Stimulated activated CD8-positive, alpha-beta memory T cell treated with anti-CD3 and anti-CD28 coated beads, Interleukin-7, amount 100 ng/mL, for 24 hours (primary cell): ENCODE measurements at places on chromosomes 11 and 22.
A peak's percentile ranks its signal among the peaks of the same experiment; 100 is the strongest.

- no peak for DNase-seq
These were observed 11.5 kb upstream of the DKK3 start for GRCh38 chr11:12019866-12020416.

DNA sequence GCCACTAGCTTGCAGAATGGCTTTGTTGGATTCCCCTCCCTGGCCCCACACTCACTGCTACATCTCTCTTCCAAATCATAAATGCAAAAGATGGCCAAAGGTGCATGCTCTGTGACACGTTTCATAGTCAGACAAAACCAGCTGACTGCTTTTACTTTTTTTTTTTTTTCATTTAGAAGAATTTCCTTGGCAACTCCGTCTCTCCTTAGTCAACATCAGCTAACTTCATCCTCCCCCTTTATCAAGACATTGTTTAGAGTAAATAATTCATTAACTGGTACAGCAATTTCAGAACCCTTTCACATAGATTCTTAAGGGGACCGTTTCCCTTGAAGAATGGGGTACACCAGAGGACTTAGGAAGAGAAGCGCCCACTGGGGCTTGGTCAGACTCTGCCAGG, 16.0 kb downstream of the KCNQ1OT1 start:
- DNase-seq = no peak

DNA sequence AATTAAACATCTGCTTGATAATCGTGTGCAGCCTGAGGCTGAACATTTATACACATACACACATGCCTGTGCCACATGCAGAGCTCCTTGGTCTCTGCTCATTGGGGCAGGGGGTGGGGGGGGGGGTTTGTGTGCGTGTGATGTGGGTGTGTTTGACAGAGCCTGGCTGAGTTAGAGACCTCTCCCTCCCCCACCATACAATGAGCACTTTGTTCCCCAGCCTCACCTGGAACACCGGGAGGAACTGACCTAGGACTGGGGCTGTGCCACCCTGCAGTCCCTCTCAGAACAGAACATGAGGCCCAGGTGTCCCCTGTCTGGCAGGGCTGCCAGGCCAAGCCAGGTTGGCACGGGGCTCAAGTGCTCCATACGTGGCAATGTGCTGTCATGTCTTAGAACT, 96.6 kb downstream of the TP53I11 start:
- DNase-seq = no peak

- no peak for DNase-seq
These were observed 75.7 kb upstream of the MYO18B start for GRCh38 chr22:25666308-25666707.

- no peak for DNase-seq
These were observed 21.2 kb downstream of the PDE2A start for GRCh38 chr11:72652873-72653630.

GRCh38 chr11:101401245-101401644, 182.6 kb downstream of the TRPC6 start:
- no peak for DNase-seq

GRCh38 chr11:35914816-35915215, 29.0 kb upstream of the LDLRAD3 start:
- DNase-seq = no peak

DNA sequence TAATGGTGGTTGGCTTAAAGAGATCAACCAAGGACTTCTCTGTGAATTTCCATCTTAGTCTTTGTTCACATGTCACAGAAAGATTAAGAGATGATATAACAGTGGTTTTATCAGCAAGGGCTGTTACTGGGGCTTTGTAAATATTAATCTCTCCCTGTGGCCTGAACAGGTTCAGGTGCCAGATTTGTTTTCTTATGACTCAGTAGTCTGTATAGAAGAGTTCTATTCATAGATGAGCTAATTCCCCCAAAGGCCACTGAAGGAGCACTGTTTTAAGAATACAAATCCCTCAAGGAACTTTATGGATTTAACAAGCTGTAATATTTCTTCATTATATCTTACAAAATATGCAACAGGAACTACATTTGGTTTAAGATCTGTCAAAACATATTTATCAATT, 50.4 kb downstream of the TCP11L1 start:
- DNase-seq = no peak

GRCh38 chr11:118929501-118930093, 3.9 kb upstream of the BCL9L start:
- no peak for DNase-seq

DNA sequence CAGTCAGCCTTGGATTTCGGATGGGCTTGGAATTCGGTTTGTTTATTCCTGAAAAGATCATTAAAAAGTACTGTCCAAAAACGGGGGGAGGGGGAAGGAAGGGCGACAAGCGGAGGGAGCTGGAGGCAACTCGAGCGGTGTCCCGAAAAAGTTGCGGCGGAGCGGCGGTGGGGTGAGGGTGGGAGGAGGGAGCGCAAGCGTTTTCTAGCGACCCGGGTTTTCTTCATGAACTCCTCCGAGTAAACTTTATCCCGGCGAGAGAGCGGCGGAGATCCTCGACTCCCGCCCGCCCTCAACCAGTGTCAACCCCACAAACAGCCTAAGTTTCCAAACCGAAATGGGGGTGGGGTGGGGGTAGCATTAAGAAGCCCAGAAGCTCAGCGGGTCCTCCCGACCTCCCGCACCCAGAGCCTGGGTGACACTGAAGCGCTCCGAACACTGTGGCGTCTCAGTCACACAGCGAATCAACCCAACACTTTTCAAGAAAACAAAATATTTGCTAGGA, 133.0 kb upstream of the C11orf58 start:
- DNase-seq = no peak

GRCh38 chr11:114311946-114312345, 15.7 kb downstream of the NNMT start:
- DNase-seq = no peak

DNA sequence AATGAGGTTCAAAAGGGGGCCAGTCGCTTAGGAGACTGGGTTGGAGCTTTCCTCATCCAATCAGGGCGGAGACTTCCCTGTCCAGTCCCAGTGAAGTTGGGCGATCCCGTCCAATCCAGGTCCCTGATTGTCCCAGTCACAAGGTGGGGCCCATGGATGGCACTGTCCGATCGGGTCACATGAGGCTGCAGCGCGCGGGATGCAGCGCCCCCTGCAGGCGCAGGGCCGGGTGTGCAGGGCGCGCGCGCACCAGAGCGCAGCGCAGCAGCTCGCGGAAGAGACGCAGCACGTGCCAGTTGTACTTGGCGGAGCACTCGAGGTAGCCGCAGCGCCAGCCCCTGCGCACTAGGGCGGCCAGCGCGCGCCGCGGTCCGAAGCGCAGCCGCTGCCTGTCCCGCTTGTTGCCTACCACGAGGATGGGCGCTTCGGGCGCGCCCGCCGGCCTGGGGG, 2.3 kb downstream of the RASL10A start:
- DNase-seq = no peak

DNA sequence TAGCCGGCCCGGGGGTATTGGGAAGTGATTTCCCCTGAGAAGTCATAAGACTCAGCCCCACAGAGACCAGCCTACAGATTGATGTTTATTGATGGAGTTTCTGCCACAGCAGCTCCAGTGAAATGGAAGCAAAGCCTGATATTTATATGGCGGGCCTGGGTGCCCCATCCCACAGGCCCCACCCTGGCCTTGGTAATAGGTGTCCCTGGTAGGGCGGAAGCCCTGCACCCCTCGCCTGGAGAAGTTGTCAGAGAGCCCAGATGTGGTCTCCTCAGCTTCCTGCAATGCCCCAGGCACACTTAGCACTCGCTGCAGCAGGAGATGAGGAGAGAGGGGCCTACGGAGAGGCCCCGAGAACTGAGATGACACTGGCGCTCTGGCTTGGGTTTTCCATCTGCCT, 107.4 kb downstream of the MORC2 start:
- DNase-seq = no peak

GRCh38 chr11:65699306-65699705, 12.7 kb upstream of the KAT5 start:
- DNase-seq = no peak

- no peak for DNase-seq
These were observed 27.6 kb upstream of the SLC35C1 start for GRCh38 chr11:45777127-45777969.

- no peak for DNase-seq
These were observed 28.7 kb upstream of the IL17RA start for GRCh38 chr22:17056058-17056457.

- no peak for DNase-seq
These were observed 61.4 kb downstream of the TP53I11 start for GRCh38 chr11:44889266-44889665.

- no peak for DNase-seq
These were observed 438 bp downstream of the ZW10 start for GRCh38 chr11:113773092-113773415.

- DNase-seq = peak; percentile 32
These were observed 23.2 kb downstream of the COMMD9 start for GRCh38 chr11:36265793-36266628.

- DNase-seq = no peak
These were observed 129.5 kb downstream of the FAM76B start for GRCh38 chr11:95660038-95660437.

- no peak for DNase-seq
These were observed 36.1 kb upstream of the OR8B8 start for GRCh38 chr11:124481365-124482323.

DNA sequence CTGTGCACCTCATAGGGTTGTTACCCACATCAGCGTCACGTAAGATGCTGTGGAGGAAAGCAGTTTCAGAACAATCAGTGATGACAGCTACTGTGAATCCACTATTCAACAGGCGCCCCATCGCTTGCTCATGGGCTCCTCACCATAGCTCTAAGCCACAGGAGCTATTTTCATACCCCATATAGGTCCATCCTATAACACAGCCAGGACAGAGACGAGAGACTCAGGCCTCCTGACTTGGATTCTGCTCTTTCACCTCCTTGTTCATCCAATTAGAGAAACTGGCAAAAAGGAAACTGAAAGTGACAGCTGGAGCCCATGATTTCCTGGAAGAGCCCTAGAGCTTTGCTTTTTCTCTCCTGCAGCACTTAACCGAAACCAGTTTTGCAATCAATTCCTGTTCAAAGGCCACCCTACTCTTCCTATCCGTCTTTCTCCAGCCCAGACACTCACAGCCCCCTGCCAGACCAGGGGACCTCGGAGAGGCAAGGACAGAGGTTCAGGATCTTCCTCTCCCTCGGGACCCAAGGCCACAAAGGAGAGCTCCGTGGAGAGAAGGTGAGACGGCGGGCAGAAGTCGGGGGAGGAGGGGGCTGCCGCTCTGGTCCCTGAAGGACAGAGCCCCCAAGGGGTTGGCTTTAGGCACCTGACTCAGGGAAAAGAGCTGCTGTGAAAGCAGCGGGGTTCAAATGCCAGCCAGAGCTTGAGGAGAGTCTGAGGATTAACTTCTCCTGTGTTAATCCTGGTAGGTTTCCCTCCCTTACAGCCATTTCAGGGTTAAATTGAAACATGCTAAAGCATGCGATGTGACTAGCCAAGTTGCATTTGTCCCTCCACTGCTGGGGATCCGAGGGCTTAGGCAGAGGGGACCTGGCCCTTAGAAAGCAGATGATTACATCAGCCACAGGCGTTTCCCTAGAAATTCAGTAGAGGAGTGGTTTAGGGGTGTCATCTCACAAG, at the start of gene APOL6:
Gene APOL6, plus strand, starts transcription at position 381 of the 960 bp plus-strand sequence. CDS start 7,980 bp downstream, outside the sequence.
- peak; percentile 23 for DNase-seq

DNA sequence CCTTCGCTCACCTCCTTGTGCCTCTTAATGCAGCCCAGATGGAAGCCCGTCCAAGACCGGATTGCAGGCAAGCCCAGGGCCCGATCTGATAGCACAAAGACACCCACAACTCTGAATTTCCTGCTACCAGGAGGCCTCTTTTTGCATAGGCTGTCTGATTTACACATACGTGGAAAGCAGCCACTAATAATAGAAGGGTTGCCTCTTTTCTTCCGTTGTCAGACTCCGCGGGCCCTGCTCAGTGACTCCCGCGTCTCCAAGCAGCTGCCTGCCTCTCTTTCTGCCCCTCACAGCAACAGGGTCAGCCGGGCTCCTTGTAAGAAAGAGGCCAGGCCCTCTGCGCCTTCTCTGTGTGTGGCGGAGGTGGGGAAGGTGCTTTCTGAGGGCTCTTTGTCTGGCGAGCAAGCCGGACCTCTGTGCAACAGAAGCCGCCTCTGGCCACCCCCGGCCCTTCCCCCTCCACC, 26.7 kb downstream of the FLI1 start:
- DNase-seq = no peak

DNA sequence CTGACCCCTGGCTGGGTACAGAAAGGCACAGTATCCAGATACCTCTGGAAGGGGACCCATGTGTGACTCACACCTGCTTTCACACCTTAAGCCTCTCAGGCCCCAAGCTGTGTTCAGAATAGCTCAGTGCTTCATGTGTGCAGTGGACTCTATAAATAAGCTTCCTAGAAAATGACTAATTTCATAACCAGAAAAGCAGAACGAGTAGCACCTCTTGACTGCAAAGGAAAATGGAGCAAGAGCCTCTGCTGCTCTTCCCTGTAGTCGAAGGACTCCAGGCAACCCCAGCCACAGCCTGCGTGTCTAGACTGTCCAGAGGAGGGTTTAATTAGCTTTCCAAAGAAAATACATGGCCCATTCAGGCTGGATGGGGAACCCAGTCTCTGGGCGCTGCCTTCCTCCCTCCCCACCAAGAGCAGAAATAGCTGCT, 23.1 kb downstream of the PTPN5 start:
- DNase-seq = no peak

DNA sequence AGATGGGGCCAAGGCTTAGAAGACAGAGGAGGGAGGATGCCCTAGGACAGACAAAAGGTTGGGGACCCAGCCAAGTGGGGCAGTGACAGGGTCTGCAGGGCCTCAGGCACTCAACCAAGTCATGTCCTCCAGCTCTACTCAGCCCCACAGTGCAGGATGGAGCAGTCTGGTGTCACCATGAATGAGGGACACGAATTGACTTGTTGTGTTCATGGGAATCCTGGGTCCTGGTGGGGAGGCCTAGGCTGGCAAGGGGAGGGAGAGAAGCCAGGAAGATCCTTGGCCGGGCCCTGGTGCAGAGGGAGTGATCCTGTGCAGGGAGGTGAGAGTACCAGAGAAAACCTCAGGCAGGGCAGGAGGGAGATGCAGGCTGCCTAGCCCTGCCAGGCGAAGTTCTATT, 12.0 kb downstream of the P2RY6 start:
- DNase-seq = no peak

DNA sequence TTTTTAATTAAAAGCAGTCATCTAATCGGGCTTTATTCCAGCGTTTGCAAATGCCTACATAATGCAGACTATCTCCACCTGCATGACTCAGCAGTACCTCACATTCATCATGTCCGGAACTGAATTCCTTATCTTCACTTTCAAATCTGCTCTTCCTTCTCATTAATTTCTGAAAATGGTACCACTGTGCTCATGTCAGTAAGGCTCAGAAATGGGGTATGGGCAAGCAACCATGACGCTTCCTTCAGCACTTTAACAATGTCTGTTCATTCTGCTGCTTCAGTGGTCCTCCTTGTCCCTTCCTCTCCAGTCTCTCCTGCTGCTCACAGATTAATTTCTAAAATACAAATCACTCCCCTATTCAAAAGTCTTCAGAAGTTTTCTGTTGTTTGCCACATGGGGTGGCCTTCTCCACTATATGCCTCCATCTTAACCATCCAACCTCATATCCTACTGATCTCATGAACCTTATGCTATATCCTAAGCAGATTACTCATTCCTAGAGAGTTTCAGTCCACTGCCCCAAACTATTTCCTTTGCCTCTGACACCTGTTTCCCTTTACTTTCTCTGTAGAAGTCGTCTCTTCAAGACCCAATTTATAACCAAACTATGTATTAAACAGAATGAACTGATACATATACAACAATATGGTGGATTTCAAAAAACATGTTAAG, 7.0 kb downstream of the GTF2H1 start:
- no peak for DNase-seq
